ENCODE measurements at places on chromosomes 5 and 9.

- peak; percentile 80 for DNase-seq
Observed at GRCh38 chr9:69937360-69937759, 106.3 kb upstream of the MAMDC2 start.

DNA sequence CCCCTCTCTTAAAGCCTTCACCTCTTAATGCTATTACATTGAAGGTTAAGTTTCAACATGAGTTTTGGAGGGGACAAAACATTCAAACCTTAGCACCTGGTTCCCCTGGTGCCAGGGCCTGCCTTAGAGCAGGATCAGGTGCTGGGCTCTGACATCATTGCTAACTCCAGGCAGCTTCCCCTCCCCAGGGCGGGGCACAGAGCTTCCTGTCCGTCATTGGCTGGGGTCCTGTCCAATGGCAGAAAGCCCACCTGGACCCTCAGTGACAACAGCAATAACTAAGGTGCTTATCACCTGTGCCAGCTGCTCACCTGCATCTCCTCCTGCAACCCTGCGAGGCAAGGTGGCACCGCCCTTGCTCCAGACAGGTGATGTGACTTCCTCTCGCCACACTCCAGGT lies 177.4 kb downstream of the NSG2 start:
- no peak for DNase-seq

- no peak for DNase-seq
Observed at GRCh38 chr9:13054389-13054788, 225.1 kb downstream of the MPDZ start.

DNA sequence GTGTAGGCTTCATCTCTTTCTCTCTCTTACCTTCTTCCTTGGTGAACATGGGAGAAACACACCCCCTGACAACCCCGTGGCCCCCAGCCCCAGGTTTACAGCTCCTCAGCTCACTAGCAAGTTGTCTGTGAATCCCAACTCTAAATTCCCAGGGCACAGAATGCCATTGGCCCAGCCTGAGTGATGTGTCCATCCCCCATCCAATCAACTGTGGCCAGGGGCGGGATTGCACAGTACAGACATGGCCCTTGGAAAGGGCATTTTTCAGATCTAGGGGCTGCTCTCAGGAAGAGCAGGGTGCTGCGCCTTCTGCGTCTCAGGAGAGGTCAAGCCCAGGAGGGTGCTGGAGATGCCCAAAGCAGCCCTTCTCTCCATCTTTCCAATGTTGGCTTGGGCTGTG lies 48.2 kb upstream of the ASS1 start:
- no peak for DNase-seq
